Esophagus squamous epithelium (tissue), 5 donors: ENCODE measurements at places on chromosomes 3 and 15.

GRCh38 chr15:88716543-88717381 lies 77.9 kb downstream of the ISG20 start:
- no peak for DNase-seq

DNA sequence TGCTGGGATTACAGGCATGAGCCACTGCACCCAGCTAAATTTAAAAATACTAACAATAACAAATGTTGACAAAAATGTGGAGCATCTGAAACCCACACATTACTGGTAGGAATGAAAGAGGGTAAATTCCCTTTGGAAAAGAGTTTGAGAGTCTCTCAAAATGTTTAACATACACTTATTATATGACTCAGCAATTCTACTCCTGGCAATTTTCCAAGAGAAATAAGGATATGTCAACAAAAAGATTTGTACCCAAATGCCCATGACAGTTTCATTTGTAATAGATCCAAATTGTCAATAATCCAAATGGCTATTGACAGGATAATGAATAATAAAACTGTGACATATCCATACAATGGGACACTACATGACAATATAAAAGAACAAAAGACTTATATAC lies 9.0 kb downstream of the HCLS1 start:
- DNase-seq = no peak

DNA sequence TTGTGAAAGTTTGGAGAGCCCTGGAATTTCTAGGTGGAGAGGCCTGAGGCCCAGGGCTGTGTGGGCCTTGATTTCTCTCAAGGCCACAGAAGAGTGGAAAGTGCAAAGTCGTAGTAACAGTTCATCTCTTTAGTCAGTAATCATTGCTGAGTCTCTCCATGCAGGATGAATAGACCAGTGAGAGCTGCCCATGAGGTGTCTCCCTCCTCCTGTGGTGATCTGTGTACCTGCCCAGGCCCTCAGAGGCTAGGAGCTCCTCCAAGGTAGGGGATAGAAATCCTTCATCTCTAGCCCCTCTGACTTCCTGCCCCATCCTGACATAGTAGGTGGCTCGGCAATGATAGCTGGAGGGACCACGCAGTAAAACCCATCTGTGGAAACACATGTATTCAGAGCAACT lies 6.8 kb upstream of the IDH3A start:
- DNase-seq = no peak

- no peak for DNase-seq
Observed at GRCh38 chr3:156488767-156489166, 66.2 kb downstream of the SSR3 start.

DNA sequence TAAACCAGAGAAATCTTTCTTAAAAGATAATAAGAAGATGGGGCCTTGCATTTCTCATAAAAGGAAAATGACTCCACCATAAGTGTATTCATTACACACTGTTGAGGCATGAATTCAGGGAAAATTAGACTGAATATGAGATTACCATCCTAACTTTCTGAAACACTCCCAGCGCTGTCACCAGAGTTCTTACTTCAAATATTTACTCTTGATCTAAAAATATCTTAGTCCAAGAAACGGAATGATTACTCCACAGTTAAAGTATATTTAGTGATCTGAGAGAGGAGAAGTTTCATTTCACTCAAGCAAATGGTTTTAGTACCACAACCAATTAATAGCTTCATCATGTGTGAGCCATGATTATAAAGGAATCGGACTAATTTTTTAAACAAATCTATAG lies 300.3 kb downstream of the ZBTB20 start:
- no peak for DNase-seq

DNA sequence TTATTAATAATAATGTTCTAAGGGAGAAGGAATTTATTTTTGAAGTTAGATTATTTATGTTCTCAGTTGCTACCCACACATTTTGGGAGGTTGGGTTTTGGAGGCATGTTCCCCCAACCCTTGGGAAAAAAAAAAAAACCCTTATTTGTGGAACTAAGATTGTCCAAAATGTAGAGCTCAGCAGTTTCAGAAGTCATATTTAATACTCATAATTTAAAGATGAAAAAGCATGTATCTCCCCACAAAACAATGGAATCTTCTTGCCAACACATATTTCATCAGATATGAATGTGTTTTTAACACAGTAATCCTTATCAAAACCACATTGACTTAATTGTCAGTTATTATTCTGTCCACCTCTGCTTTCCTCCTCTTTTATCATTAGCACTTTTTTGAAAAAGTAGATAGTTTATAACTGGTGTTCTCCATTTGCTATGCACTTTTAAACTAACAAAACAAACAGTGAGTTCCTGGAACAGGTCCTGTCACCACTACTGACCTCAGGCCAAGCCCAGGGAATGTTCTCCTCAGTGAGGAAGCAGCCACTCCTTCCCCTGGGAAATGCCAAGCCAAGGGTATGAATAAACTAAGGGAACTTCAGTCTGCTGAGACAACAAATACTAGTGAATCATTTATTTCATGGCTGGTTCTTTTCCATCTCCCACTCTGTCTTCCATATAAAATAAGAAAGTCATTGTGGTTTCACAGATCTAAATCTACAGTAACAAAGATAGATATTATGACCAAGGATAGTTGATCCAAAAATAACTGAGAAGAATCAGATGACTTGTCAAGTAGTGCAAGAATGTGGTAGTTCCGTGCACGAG lies 414.4 kb upstream of the ALCAM start:
- DNase-seq = no peak

- DNase-seq = no peak
Observed at GRCh38 chr15:77354063-77354462, 65.8 kb downstream of the PEAK1 start.

- DNase-seq = no peak
Observed at GRCh38 chr3:152664766-152665165, 170.2 kb upstream of the P2RY1 start.

DNA sequence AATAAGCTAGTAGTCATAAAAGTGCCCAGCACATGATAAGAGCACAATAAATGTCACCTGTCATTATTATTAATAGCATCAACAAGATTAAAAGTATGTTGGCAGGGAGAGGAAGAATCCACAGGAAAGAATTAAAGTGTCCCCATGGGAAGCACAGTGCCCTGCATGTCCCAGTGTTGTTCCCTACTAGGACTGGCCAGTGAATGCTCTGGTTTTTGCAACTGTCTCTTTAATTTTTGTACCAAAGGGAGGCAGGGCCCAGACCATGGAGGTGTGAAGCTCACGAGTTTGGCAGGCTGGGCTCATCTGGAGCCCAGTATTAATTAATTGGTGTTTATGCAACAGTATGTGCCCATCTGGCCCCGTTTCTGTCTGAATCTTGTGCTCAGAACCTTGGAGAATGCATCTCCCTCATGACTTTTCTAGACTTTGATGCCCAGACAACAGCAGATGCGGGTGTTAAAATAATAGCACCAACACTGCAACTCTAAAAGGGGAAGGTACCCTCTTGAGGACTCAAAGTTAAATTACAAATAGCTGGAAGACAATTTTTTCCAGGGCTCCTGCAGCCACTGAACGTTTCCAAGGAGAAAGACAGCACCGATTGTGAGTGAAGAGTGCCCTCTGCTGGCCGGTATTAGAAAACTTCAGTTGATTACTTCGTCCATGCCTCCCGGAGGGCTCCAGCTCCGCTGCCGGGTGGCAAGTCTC lies 71.9 kb upstream of the SPATA12 start:
- DNase-seq = no peak

DNA sequence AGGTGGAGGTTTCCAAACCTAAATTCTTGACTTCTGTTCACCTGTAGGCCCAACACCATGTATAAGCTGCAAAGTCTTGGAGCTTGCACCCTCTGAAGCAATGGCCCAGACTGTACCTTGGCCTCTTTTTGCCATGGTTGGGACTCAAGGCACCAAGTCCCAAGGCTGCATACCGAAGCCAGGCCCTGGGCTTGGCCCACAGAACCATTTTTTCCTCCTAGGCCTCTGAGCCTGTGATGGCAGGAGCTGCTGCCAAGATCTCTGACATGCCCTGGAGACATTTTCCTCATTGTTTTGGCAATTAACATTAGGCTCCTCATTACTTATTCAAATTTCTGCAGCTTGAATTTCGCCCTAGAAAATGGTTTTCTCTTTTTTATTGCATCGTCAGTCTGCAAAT lies 297.9 kb downstream of the OXSM start:
- DNase-seq = no peak

- DNase-seq = no peak
Observed at GRCh38 chr3:126900859-126901540, 81.9 kb upstream of the PLXNA1 start.

DNA sequence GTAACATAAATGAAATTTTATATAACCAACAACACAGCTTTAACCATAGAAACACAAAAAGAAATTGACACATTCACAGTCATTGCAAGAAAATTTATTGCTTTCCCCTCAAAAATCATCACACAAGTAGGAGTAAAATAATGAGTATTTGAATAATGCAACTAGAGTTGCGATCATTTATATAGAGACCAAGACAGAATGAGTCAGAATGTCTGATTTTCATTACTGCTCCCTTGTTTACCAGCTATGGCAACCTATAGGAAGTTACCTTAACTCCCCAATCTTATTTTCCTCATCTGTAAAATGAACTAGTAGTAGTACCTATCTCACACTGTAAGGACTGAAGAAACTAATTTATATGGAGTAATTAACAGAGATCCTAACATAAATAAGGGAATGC lies 105.4 kb upstream of the CTDSPL start:
- DNase-seq = no peak

DNA sequence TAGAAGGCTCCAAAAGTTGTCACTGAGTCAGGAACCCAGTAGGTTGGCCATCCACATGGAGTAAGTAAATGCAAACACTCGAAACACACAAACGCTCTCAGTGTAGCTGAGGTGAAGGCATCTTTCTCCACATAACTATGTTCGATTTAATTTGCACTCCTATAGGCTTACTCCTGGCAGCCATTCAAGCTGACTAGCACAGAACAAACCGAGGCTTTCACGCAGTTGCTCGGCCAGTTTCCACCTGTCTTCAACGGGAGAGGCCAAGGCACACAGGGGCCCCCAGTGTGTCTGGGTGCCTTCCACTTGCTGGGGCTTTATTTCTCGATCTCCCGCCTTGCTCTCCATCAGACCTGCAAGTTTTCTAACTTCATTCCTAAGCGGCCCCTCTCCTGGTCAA lies 18.9 kb downstream of the RGMA start:
- DNase-seq = no peak

DNA sequence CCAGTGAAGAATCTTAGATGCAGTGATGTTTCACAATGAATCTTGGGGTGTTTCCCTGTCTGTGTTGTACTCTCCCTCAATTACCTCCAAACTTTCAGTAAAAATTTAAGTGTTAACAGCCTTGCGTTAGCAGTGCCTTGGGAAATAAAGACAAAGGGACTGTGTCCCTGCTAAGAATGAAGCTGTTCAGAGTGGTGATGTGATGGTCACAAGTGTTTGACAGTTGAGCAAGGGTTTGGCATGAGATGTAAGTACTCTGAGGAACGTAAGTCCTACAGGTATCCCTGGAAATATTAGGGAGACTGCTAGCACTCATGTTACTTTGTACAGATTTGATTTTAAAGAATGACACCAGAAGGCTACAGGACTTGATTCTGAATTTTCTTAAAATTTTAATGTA lies 304.3 kb upstream of the DPH6 start:
- DNase-seq = no peak

- no peak for DNase-seq
Observed at GRCh38 chr15:28984421-28985315, 98.9 kb downstream of the APBA2 start.

- DNase-seq = no peak
Observed at GRCh38 chr3:94544131-94544789, 481.4 kb downstream of the NSUN3 start.

DNA sequence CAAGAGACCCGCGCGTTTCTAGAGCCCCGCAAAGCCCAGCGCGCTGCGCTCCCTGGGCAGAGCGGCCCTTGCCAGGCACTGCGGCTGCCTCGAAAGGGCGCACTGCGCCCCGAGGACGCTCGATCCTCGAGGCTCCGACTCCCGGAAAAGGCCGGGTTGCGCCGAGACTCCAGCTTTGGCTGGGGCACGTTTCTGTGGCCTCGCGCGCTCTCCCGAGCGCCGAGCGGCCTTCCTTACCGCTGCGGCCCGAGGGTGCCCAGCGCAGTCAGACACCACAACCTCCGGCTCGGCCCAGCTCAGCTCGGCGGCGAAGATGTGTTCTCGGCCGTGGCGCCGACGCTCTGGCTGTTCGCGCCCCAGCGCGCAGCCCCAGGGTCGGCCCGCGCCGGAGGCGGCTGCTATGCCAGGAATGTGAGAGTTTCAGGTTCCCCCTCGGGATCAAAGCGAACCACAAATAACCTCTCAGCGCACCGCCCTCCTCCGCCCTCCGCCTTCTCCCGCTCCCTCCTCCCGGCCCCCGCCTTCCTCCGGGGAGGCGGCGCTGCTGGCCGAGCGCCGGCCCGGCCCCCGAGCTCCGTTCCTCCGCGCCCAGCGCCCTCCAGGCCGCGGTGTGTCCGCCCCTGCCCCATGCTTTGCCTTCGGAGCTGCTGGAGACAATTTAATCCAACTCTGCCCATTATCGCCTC lies at the start of gene AMOTL2:
AMOTL2 (minus strand) TSS at position 343 of the 686 bp plus-strand sequence. CDS start 3,014 bp downstream, outside the sequence.
- no peak for DNase-seq

DNA sequence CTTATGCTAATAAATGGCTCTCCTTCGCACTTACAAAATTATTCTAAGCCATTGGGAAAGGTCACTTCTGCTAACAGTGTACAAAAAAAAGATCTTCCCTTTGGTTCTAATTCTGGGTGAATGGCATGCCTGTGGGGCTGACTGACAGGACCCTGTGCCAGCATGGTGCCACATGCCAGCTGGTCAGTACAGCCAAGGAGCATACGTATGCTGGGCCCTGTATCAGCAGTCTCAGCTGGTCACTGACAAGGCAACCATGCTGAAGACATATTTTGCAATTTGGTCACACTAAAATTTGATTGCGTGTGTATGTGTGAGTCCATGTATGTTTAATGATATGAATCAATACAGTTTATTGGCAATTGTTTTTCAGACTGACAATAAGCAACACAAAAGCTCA lies 246.1 kb downstream of the TBL1XR1 start:
- no peak for DNase-seq

GRCh38 chr3:132256989-132257388 lies 60.2 kb upstream of the ACP3 start:
- DNase-seq = no peak

DNA sequence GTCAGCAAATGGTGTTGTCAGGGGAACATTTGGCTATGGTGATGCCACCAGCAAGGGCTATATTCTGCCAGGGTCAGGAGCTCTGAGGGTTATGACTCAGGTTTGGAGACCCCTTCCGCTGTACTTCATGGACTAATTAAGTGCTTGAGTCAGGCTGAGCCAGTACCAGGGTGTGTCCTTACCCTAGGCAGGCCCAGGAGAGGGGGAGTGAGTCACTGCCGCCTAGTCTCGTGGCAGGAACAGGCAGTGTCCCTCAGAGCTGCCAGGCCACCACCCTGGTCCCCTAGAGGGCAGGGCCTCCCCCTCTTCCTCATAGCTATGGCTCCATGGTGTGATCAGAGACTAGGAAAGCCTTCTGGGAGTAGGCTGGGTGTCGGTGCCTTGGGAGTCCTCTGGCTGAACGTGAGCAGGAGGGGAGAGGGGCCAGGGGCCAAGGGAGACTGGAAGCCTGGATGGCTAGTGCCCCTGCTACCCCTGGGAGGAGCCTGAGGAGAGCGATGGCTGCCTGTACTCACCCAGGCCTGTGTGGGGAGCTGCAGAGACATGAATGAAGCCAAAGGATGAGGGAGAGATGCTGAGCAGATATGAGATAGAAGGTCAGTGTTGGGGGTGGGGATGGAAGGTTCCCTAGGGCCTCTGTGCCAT lies 10.6 kb downstream of the MAPKAPK3 start:
- DNase-seq = no peak
